ENCODE measurements at places on chromosomes 5 and 9.

DNA sequence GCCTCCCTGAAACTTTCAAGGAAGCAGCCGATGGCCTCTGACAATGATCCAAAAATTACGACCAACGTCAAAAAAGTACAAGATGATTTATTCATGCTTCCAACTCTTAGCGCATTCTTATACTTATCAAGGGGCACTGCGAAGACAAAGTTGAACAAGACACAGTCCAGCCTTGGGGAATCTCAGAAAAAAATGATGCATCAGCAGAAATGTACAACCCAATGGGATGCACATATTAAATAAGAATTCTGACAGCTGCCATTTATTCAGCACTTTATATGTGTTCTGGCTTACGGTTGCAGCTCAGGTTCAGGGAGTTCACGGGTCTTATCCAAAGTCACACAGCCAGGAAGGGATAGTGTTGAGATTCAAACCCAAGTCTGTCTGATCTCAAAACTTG is 96.0 kb upstream of the CPLX2 start:
- DNase-seq, result no peak

- no peak for DNase-seq
These were observed 113.5 kb downstream of the TSSK1B start for GRCh38 chr5:113321276-113321675.

GRCh38 chr5:82396871-82397514 is 118.8 kb upstream of the RPS23 start:
- DNase-seq, result no peak

- DNase-seq, result no peak
These were observed 67.2 kb upstream of the STC2 start for GRCh38 chr5:173395257-173395932.

- DNase-seq, result no peak
These were observed 126.1 kb downstream of the GAS1 start for GRCh38 chr9:86821006-86821845.

- no peak for DNase-seq
These were observed 11.1 kb upstream of the RFK start for GRCh38 chr9:76405340-76405739.

All from stimulated activated CD4-positive, alpha-beta T cell treated with anti-CD3 and anti-CD28 coated beads, TNF-alpha, amount 100 ng/mL, for 1 hour (primary cell).